Stimulated activated CD8-positive, alpha-beta memory T cell treated with anti-CD3 and anti-CD28 coated beads, Interleukin-7, amount 100 ng/mL, for 24 hours (primary cell): ENCODE measurements at places on chromosomes 6 and 20.

DNA sequence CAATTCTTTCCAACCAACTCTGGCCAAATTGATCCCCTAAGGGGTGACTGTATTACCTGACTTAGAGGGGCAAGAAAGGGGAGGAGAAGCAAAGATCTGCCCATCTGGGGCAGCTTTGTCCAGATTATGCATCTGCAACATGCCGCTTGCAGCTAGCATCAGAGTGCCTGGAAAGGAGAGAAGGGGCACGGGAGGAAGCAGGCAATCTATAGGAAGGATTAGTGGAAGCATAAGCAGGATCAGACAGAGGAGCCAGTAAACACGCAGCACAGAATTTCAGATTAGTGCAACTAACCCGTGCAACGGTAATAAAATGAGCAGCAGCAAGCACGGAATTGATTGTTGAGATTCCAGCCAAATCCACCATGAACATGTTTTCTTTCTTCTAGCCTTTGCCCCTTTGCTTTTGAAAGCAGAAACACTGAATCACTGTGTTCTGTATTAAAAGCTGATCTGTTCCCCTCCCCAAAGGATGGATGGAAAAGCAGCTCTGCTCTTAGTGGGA lies 643.6 kb upstream of the CHD6 start:
- no peak for DNase-seq

GRCh38 chr20:23988561-23988960 lies at the start of gene GGTLC1:
TSS of gene GGTLC1 (minus strand) at chr20:23988779. CDS start at chr20:23986611, 2,168 bp downstream.
- DNase-seq: no peak

- DNase-seq: no peak
These were observed 119.5 kb upstream of the SGK1 start for GRCh38 chr6:134437376-134437775.

GRCh38 chr6:166203003-166203640 lies 35.5 kb upstream of the TBXT start:
- no peak for DNase-seq
